ENCODE measurements at places on chromosomes 7 and 10.

DNA sequence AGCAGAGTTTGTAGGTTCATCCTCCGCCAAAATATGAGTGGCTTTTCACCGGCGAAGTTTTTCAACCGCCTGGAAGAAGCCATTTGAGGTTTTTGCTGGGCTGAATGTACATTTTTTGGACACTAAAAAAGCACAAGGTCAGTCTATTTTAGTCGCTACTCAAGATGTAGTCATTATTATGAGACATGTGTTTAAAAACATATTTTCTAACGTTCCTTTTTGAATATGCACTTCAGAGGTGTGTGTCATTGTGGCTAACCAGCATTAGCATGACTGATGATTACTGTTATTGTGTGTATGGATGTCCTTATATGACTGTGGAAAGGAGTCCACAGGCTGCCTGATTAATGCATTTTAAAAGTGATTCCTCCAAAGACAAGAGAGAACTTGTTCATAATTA is 605.4 kb downstream of the INHBA start:
- no peak for DNase-seq

GRCh38 chr10:12414278-12414989 is 65.1 kb downstream of the CAMK1D start:
- no peak for DNase-seq

DNA sequence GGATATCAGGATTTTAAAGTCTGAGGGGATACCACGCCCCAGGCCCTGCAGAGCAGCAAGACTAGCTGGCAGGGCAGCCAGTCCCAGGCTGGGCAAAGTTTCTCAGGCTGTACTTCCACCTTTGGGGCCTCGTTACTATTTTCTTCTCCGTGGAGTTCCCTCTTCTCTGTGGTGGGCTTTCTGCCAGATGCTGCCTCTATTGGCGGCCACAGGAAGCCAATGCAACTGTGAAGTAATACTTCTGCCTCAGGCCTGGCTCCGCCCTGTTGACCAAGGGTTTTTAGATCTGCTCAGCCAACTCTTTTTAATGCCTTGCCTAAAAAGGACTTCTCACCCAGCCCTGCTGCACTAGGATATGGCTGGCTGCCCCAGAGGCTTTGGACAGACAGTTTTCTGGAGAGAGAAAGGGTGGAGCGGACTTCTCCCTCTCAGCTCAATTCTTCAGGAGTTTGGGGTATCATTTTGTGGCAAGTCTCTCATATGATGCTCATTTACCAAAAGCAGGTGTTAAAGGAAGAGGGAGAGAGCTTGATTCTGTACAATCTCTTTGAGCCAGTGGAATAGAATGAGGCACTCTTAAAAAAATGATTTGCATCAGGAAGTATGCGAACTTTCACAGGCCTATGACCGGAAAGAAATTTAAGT is 67.4 kb downstream of the HHEX start:
- DNase-seq = peak; percentile 18

DNA sequence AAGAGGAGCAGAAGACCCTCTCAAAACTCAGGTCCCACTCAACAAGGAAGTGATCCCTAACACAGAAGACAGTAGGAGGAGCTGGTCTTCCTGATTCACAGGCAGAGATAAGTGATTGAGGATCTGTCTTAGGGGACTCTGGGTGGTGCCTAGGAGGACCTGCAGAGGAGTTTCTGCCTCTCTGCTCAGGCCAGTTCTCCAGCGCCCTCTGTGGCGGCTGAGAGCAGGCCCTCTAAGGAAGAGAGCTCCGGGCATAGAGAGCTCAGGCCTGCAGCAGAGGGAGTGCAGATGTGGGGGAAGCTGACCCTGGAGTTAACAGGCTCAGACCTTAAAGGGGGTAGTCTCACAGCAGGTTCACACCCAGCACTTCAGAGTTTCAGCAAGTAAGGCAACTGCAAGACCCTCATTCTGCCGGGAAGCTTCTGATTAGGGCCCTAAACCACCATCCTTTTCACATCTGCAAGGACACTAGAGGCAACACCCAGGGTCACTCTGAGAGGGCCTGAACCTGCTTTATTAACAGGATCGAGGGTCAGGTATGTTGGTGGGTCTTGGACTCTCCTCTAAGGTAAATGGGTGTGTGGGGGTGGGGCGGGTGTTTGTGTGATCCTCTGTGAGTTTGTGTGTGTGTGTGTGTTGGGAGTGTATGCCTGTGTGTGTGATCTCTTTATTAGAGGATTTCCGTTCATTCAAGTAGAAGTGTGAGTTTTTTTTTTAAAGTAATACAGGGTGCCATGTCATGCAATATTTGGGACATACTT is 57.6 kb upstream of the TARP start:
- DNase-seq = no peak

DNA sequence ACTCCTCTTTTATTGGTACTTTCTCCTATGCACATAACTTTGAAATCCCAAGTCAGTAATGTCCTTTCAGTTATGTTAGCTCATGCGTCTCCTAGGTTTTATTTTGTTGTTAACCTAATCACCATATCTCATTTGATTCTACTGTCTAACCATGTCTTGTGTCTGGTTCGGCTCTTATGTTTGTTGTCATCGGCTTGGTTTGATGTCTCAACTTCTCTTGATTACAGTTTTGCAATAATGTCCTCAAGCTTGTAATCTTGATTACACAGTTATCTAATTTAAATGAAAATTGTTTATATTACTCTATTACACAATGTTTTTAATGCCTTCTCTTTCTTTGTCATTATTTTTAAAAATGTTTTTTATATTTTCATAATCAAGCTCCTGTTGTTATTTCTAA is 35.9 kb upstream of the SEMA3A start:
- DNase-seq = no peak

- DNase-seq = no peak
Observed at GRCh38 chr7:138873220-138873892, 75.4 kb upstream of the ATP6V0A4 start.

DNA sequence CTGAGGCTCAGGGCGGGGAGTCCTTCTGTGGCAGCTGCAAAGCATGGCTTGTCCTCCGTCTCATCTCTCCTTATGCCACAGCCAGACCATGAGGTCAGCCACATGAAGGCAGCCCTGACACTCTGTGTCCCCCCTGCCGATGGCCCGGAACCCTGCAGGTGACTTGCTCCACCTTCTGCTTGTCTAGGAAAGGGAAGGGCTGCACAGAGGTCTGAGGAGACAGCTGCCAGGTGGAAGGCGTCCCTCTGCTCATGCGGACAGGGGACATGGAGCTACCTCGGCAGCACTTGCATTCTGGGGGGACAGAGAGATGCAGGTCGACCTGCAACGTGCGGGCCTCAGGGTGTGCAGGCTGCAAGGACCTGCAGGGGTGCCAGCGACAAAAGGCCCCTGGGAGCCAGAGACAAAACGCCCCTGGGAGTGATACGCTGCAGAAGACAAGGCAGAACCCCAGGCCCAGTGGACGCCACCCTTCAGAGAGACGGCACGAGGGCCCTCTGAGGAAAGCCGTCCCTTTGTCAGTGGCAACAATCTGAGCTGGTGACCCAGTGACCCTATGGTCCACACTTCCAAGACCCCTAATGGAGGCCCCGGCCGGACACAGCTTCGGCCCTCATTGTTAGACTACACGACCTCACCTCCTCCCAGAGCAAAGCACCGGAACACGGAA is 205.2 kb upstream of the PPP2R2D start:
- DNase-seq = no peak

GRCh38 chr7:74364061-74364460 is 74.9 kb downstream of the CLIP2 start:
- no peak for DNase-seq

Measured in dermis microvascular lymphatic vessel endothelial cell (primary cell).